ENCODE measurements at places on chromosomes 11 and 22.

GRCh38 chr11:32575070-32575469 lies 8.6 kb upstream of the EIF3M start:
- DNase-seq: no peak

DNA sequence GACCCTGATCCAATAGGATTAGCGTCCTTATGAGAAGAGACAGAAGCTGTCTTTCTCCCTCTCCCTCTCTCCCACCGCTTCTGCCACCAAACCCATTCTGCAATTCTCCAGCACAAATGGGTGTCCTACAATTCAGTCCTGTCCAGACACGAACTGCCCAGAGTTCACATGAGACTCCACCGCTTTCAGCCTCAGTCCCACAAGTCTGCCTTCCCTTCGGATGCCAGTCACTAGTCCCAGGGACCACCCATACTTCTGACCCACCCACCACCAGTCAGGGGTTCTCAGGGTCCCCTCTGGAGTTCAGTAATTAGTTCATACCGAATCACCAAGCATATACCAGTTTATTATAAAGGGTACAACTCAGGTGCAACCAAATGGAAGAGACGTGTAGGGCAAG lies 73.6 kb downstream of the TRIM29 start:
- no peak for DNase-seq

DNA sequence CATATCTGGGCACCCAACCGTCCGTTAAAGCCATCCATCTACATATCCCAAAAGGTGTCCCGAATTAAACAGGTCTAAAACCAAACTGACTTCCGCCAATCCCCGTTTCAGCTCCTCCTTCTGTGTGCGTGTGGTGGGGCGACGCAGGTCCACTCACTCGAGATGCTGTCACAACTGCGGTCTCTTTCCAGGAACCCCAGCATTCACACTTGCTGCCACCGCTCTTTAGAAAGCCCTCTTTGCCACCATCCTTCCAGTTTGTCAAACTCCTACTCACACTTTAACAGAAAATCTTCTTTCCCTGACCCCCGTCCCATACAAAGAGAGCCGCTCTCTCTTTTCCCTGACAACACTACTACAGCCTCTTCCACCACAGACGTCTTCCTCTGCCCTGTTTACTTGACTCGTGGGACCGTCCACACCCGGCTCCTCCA lies 467 bp downstream of the ESS2 start:
- peak; percentile 45 for DNase-seq

GRCh38 chr11:74168838-74169237 lies 2.0 kb downstream of the C2CD3 start:
- DNase-seq: no peak

DNA sequence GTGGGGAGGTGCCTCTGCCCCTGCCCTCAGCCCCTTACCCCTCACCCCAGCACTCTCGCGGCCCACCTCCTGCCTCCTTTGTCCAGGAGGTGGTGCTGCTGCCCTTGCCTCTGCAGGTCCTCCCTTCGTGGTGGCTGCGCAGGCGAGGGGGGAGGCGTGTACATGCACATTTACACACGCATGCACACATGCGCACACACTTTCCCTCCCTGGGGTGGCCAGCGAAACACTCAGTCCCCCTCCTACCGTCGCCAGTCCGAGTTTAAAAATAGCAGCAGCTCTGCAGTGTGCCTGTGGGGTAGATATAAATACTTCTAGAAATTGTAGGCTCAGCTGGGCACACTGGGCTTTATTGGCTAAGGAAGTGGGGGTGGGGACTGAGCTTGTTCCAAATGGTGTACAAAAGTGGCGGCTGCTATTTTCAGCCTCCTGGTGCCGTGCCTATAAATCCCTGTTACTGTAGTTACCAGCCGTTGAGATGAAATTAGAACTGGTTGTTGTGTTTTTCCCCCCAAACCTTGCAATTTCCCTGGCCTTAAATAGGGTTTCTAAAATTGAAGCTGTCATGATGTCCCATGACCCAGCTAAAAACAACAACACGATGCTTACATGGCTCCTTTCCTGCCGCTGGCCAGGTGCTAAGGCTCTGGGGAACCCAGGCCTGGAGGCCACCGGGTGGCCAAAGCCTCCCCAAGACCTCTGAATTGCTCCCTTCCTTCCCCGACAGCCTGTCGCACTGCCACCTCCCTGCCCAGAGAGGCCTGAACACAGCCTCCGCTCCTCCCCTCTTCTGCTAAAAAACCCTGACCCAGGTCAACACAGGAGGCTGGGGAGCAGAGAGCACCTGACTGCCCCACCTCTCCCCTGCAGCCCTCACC lies 12.4 kb downstream of the PICK1 start:
- DNase-seq: peak; percentile 19

GRCh38 chr11:34585735-34586487 lies 35.0 kb upstream of the EHF start:
- DNase-seq: peak; percentile 56

GRCh38 chr11:110069158-110069737 lies 23.9 kb upstream of the ZC3H12C start:
- peak; percentile 89 for DNase-seq

- no peak for DNase-seq
Observed at GRCh38 chr11:27237643-27238042, 125.4 kb downstream of the CCDC34 start.

GRCh38 chr22:44366372-44367300 lies 53.9 kb upstream of the SHISAL1 start:
- no peak for DNase-seq

- DNase-seq: peak; percentile 59
Observed at GRCh38 chr11:81237139-81237538, 1496.5 kb downstream of the FAM181B start.

DNA sequence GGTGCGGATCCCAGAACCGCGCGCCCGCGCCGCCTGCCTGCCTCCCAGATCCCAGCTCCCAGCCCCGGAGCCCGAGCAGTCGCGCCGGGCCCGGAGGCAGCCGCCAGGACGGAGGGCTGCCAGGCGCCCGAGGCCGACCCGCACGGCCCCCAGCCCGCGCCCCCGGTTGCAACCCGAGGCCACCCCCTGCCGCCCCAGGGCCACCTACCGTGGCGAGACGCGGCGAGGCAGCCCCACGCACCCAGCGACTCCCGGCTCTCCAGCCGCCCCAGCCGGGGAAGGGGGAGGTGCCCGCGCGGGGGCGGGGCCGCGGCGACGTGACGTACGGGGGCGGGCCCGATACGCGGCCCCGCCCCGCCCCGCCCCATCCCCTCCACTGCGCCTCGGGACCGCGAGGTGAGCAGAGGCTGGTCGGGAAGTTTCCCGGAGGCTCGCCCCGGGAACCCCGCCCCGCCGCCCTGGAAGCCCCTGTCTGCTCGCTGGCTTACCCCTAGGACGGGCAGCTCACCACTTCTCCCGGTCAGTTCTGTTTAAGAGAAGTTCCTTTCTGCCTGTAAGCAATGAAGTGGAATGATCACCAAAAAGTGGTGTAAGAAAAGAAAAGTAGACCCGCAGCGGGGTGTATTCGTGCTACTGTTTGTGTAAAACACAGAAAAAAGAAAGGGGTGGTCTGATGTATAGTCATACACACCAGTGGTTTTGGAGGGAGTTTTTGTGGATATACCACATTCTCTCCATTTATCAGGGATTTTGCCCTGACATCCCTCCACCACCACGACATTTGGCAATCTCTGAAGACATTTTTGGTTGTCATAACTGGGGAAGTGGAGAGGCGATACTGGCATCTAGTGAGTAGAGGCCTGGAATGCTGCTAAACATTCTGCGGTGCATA lies at the start of gene TPST2:
Gene TPST2, minus strand, starts transcription at position 288 of the 892 bp plus-strand sequence. CDS start 48,502 bp downstream, outside the sequence.
- peak; percentile 74 for DNase-seq

- DNase-seq: no peak
Observed at GRCh38 chr11:128914216-128915148, 23.3 kb downstream of the KCNJ5 start.

DNA sequence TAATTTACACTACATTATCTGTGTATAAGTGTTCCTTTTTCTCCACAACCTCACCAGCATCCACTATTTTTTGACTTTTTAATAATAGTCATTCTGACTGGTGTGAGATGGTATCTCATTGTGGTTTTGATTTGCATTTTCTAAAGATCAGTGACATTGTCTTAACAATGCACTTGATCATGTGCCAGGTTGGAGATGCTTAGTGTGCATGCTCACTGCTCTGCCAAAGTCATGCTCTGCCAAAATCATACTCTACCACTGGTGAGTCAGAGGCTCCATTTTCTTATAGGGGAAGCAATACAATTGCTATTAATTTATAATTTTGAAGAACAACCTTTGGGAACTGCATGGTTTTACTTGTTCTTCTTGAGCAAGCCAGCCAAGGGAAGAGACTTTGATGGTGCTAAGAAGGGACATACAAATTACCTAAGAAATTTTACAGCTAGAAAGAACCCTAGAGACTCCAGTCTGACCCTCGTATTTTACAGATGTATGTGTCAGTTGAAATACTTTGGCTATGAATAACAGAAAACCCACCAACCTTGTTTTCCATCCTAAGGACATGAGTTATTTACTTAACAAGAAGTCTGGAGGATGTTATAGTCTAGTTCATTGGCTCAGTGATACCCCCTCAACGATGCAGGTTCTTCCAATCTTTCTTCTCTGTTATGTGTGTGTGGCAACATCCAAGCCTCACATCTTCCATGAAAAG lies 368.9 kb downstream of the DDX10 start:
- no peak for DNase-seq

GRCh38 chr11:42967653-42968052 lies 344.1 kb upstream of the API5 start:
- DNase-seq: no peak

- no peak for DNase-seq
Observed at GRCh38 chr11:84420271-84420670, 1134.1 kb upstream of the CCDC90B start.

DNA sequence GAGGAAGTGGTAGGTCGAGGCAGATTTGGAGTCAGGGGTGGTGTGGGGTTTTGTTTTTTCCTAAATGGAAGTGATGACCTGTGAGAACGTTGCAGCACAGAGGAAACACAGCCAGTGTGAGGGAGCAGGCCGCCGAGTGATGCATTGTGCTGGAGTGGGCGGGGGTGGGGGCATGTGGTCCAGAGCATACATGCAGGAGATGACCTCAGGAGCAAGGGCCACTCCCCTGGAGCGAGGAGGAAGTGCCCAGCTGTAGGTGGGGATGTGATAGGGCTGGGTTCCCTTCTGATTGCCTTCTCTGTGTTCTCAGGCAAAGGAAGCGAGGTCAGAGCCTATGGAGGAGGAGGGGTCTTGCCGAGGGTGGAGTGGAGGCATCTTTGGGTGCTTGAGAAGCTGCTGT lies 81.4 kb downstream of the PPP6R3 start:
- DNase-seq: peak; percentile 11

DNA sequence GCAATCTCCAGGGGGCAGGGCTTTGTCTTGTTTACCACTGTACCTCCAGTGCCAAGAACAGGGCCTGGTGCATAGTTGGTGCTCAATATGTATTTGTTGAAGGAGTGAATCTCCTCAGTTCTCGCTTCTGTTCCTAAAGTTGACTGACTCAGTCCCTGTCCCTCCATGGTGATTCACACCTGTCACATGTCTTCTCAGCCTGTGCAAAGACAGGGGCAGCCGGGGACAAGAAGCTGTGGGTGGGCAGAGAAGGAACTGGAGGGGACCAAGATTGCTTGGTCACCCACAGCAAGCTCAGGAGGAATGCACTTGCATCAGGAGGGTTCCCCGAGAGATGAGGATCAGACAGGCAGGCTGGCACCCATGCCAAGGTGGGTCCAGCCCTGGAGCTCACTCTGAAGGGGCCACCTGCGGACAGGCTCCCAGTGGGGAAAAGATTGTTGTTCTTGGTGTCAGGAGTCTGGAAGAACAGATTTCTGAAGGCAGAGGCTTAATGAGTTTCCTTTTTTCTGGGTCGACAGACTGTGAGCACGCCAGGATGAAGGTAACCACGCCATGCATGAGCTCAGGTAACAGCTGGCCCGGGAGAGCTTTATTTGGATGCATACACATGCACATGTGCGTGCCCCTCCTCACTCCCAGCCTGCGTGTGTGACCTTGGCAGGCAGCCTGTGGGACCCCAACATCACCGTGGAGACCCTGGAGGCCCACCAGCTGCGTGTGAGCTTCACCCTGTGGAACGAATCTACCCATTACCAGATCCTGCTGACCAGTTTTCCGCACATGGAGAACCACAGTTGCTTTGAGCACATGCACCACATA lies 16.9 kb downstream of the IL17RA start:
- no peak for DNase-seq

DNA sequence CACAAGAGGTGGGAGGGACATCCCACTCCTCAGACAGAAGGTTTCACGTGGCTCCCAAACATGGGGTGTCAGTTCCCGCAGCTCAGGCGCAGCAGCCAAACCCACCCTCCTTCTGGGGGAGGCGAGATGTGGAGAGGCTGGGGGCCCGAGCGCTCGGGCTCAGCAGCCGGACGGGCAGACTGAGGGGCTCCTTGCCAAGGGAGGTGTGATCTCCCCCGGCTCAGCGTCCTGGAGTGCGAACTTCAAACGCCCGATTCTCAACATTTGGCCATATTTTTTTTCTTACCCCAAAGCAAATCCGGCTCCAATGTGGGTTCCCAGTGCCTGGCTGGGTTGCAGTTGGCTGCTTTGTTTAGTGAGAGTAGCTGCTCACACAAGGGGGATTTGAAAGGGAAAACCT lies 477.9 kb downstream of the MN1 start:
- no peak for DNase-seq

GRCh38 chr11:104151404-104152204 lies 12.3 kb downstream of the PDGFD start:
- peak; percentile 17 for DNase-seq

GRCh38 chr11:15815246-15816195 lies 540.8 kb downstream of the SOX6 start:
- DNase-seq: peak; percentile 38

DNA sequence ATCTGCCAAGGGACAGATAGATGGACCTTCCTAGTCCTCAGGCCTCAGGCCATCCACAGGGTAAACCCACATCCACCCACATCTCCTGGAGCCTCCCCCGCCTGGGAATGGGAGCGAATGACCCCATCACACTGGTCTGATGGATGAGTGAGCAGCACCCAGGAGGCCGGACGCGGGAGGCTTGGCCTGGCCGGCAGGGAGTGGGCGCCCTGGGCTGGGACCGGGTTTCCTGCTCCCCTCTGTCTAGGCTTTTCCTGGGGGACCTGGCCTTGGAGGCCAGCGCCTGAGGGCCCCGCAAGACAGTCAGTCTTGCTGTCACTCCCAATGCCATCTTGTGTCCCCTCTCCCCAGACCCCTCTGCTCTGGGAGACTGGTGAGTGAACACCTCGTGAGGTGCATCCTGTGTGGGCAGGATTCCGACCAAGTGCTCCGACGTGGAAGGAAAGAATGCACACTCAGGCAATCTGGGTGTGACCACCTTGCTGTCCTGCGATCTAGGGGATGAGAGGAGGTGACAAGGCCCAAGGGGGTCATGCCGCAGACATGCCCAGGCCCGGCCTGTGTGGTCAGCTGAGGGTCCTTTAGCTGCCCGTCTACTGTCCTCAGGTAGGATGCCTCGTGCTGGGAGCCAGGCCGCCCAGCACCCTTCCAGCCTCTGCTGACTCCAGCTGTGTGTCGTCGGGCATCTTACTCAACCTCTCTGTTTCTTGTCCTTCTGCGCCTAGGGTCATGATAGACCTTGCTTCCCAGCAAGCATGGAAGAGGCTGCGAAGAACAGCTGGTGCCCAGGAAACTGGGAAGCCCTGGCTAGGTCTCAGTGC lies 26.5 kb upstream of the WNT7B start:
- DNase-seq: no peak
